ENCODE measurements at places on chromosomes 5 and 9. TPM values are rescaled to one million over a fixed set of nuclear protein-coding genes. Genes with fewer than 3 reads are reported as not detected.
A peak's percentile ranks its signal among the peaks of the same experiment; 100 is the strongest.

- H3K27me3 ChIP-seq = no peaks in the 10 kb centered on the region
- H3K27ac ChIP-seq = no peak overlapping the region
- H3K4me3 ChIP-seq = no peak overlapping the region
- H3K36me3 ChIP-seq = no peaks in the 10 kb centered on the region
These were observed 31.2 kb upstream of the PTGS1 start for GRCh38 chr9:122339579-122339978.

DNA sequence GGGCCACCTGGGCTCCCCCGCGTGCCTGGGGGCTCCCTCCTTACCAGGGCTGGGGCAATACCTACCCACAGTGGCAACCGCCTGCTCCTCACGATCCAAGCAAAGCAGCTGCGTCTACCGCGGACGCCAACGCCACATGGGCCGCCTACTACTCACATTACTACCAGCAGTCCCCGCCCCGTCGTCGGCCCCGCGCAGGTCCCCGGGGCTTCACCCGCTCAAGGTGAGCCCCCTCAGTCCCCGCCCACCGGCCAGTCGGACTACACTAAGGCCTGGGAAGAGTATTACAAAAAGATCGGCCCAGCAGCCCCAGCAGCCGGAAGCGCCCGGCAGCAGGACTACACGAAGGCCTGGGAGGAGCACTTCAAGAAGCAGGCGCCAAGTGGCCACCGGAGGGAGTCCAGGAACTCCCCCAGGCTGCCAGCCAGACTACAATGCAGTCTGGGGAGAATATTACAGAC is 106.0 kb upstream of the MTAP start:
- H3K27ac ChIP-seq = no peak overlapping the region
- no peak for DNase-seq
- no peaks in the 10 kb centered on the region for H3K4me1 ChIP-seq
- no peaks in the 10 kb centered on the region for H3K36me3 ChIP-seq
- H3K27me3 ChIP-seq = no peaks in the 10 kb centered on the region

DNA sequence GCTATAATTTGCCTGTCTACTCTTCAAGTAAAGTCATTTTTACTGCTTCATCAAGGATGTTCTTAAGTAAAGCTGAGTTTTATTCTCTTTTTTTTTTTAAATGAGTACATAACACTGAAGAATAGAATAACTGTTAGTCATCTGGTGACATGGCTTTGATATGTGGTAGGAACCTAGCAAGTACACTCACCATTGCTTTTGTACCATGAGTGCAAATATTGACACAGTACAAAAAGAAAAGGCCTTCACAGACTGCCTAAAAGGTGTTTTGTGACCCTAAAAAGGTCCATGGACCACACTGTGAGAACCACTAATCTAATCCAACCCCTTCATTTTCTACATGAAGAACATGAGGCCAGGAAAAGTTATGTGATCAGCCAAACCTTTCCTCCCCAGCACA is 55.0 kb downstream of the ECPAS start:
- H3K4me3 ChIP-seq = no peak overlapping the region
- no peaks in the 10 kb centered on the region for H3K27me3 ChIP-seq
- H3K4me1 ChIP-seq = no peaks in the 10 kb centered on the region
- no peak for DNase-seq
- H3K36me3 ChIP-seq = peaks cover 50% of the 10 kb centered on the region

GRCh38 chr5:136474466-136474865 is 109.1 kb upstream of the TRPC7 start:
- no peak overlapping the region for H3K4me3 ChIP-seq
- H3K4me1 ChIP-seq = no peaks in the 10 kb centered on the region
- H3K36me3 ChIP-seq = no peaks in the 10 kb centered on the region
- H3K27me3 ChIP-seq = no peaks in the 10 kb centered on the region
- H3K27ac ChIP-seq = no peak overlapping the region

DNA sequence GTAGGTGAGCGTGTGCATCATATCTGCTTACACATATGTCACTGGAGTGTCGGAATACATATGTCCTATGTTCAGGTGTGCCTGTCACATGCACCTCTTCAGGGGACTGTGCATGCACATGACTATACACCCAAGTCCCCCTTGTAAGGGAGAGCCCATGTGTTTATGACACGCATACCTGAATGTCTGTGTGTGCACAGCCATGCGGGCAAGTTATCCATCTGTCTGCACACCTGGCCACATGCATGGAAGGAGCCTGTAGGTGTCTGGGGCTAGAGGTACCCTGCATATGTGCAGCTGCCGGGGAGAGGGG is 622 bp upstream of the RGS14 start:
- H3K27ac ChIP-seq = peak overlapping the region; percentile 87
- H3K4me3 ChIP-seq = peak overlapping the region; percentile 70
- H3K27me3 ChIP-seq = no peaks in the 10 kb centered on the region

- peaks cover 6% of the 10 kb centered on the region for H3K36me3 ChIP-seq
- no peak overlapping the region for H3K27ac ChIP-seq
- H3K27me3 ChIP-seq = no peaks in the 10 kb centered on the region
These were observed 10.4 kb upstream of the GLIPR2 start for GRCh38 chr9:36126016-36126730.

DNA sequence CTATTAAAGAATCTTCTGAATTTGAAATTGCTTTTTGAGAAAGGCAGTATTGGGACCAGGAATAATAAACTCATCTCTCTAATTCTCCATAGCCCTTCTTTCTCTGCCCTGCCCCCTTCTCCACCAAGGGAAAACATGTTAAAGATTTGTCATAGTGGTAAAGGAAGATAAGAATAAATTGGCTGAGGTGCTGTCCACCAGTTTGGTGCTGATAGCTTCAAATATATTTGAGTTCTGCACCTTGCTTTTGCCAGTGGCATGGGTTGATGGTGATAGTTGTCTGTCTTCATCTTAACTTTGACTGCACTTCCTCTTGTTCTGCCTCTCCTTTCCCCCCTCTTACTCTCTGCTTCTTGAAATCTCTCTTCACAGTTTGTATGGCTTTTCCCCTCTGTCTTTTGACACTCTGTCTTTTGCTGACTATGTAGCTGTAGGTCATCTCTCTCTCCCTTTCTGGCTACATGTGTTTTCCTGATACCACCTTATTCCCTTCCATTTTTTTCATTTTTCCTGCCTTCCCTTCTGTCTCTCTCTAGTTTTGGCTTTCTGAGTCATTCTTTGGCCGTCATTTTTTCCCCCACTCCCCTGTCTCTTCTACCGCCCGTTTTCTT is 56.6 kb downstream of the NDUFS4 start:
- no peaks in the 10 kb centered on the region for H3K4me1 ChIP-seq
- no peak overlapping the region for H3K27ac ChIP-seq
- no peak for DNase-seq
- H3K27me3 ChIP-seq = no peaks in the 10 kb centered on the region
- H3K36me3 ChIP-seq = no peaks in the 10 kb centered on the region
- H3K4me3 ChIP-seq = no peak overlapping the region

- H3K36me3 ChIP-seq = no peaks in the 10 kb centered on the region
- no peak overlapping the region for H3K4me3 ChIP-seq
- no peak for DNase-seq
These were observed 447.0 kb downstream of the KIF4B start for GRCh38 chr5:155460501-155460931.

GRCh38 chr9:6304232-6304631 is 23.9 kb upstream of the TPD52L3 start:
- no peaks in the 10 kb centered on the region for H3K36me3 ChIP-seq
- H3K4me3 ChIP-seq = no peak overlapping the region
- no peaks in the 10 kb centered on the region for H3K4me1 ChIP-seq
- DNase-seq = no peak
- no peaks in the 10 kb centered on the region for H3K27me3 ChIP-seq
- no peak overlapping the region for H3K27ac ChIP-seq

GRCh38 chr5:179237770-179238627 is 107.3 kb downstream of the ADAMTS2 start:
- H3K27me3 ChIP-seq = no peaks in the 10 kb centered on the region
- DNase-seq = peak; percentile 16
- no peaks in the 10 kb centered on the region for H3K4me1 ChIP-seq
- H3K27ac ChIP-seq = no peak overlapping the region

GRCh38 chr5:155193029-155193428 is 179.5 kb downstream of the KIF4B start:
- DNase-seq = no peak
- H3K27me3 ChIP-seq = no peaks in the 10 kb centered on the region
- no peak overlapping the region for H3K27ac ChIP-seq

DNA sequence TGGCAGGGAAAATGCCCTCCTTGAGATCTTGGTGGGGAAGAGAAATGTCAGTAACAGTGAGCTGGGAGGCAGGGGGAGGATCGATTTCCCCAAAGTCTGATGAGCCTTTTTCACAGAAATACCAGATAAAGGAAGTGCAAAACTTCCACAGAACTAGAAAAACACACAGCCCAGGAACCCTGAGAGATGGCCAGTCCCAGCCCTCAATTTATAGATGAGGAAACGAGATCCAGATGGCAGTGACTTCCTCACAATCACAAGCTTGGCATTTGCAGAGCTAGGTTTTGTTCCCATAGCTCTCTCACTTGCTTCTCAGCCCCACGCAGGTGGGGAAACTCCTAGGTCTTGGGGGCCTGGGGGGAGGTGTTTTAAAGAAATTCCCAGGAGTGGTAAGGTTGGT is 3.8 kb upstream of the GGTA1 start:
- no peak overlapping the region for H3K4me3 ChIP-seq
- H3K4me1 ChIP-seq = peaks cover under 1% of the 10 kb centered on the region

- H3K36me3 ChIP-seq = no peaks in the 10 kb centered on the region
- H3K27me3 ChIP-seq = no peaks in the 10 kb centered on the region
- H3K4me3 ChIP-seq = no peak overlapping the region
- no peak overlapping the region for H3K27ac ChIP-seq
- H3K4me1 ChIP-seq = no peaks in the 10 kb centered on the region
These were observed 9.9 kb downstream of the LCN1 start for GRCh38 chr9:135531096-135531495.

GRCh38 chr5:106691701-106692100 is 979.0 kb downstream of the EFNA5 start:
- H3K27ac ChIP-seq = no peak overlapping the region
- no peaks in the 10 kb centered on the region for H3K4me1 ChIP-seq
- no peaks in the 10 kb centered on the region for H3K36me3 ChIP-seq

- H3K27me3 ChIP-seq = no peaks in the 10 kb centered on the region
- no peaks in the 10 kb centered on the region for H3K4me1 ChIP-seq
- H3K4me3 ChIP-seq = no peak overlapping the region
- H3K27ac ChIP-seq = no peak overlapping the region
- DNase-seq = peak; percentile 1
These were observed 31.1 kb downstream of the OR2K2 start for GRCh38 chr9:111298731-111299598.

DNA sequence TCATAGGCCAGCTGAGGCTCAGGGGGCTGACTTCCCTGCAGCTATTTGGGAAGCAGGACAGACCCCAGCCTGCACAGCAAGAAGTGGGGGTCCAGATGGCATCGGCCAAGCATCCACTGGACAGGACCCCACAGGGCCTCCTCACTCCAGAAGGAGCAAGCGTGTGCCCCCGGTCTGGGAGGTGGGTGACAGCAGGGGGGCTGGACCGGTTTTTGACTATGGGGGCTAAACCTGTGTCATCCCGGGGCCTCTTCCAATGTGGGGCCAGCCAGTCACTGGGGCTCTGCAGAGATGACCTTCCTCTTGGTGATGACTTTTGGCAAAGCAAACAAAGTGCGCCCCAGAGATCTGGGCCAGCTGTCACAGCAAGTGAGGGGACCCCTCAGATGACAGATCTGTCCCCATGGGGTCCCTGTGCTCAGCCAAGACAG is 163.9 kb downstream of the OLFM1 start:
- H3K36me3 ChIP-seq = no peaks in the 10 kb centered on the region
- no peak overlapping the region for H3K4me3 ChIP-seq
- H3K27ac ChIP-seq = no peak overlapping the region
- DNase-seq = no peak

DNA sequence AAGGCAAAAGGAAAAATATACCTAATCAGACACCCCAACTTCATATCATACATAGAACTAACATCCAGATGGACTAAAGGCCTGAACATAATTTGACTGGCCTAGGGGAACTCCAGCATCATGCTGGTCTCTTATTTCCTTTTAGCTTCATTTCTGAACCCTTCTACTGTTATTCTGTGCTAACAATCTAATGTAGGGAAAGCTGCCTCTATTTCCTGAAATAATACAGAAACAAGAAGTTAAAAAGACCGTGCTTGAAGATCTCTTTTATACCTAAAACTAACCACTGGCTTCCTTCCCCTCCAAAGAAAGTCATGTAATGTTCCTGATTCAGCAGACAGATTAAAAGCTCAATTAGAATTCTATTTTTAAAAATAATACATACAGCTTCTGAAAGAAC is 36.7 kb downstream of the LPAR1 start:
- no peak overlapping the region for H3K27ac ChIP-seq
- H3K27me3 ChIP-seq = no peaks in the 10 kb centered on the region
- DNase-seq = no peak
- H3K4me1 ChIP-seq = no peaks in the 10 kb centered on the region

GRCh38 chr5:150496098-150496497 is 11.8 kb upstream of the NDST1 start:
- H3K36me3 ChIP-seq = no peaks in the 10 kb centered on the region
- no peak overlapping the region for H3K4me3 ChIP-seq
- no peak for DNase-seq
- no peaks in the 10 kb centered on the region for H3K4me1 ChIP-seq

DNA sequence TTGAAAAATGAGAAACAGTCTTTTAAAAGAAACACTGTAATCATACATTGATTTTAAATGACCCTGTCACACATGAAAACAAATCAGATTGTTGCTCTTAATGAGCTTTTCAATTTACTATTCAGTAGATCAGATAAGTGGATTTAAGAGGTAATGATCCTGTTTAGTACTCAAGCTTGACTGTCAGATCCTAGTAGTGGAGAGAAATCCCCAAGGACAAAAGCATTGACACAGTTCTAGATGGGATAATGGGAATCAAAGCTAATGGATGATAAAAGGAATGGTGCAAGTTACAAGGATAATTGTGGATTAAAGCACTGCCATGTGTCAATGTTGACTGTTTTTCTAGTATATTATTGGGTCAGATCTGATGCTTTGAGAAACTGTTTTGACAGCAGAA is 142.3 kb upstream of the TLX3 start:
- DNase-seq = no peak
- H3K4me1 ChIP-seq = no peaks in the 10 kb centered on the region
- H3K4me3 ChIP-seq = no peak overlapping the region
- H3K36me3 ChIP-seq = no peaks in the 10 kb centered on the region

The GAPT gene
- polyA plus RNA-seq = 0.54 TPM

The EPB41L4B gene
- polyA plus RNA-seq = not detected

The ANGPTL2 gene
- not detected for polyA plus RNA-seq

The ANP32B gene
- polyA plus RNA-seq = 108 TPM

The MARCOL gene
- not detected for polyA plus RNA-seq

The GABRA1 gene
- polyA plus RNA-seq = not detected

The KIF4B gene
- polyA plus RNA-seq = not detected

All from naive thymus-derived CD4-positive, alpha-beta T cell (primary cell).